ENCODE measurements at places on chromosomes 1 and 21.
A peak's percentile ranks its signal among the peaks of the same experiment; 100 is the strongest.

- H3K4me3 ChIP-seq: no peak overlapping the region
- no peak for DNase-seq
- H3K27me3 ChIP-seq: no peaks in the 10 kb centered on the region
- no peak overlapping the region for H3K27ac ChIP-seq
These were observed 37.7 kb upstream of the LRP8 start for GRCh38 chr1:53365437-53366063.

DNA sequence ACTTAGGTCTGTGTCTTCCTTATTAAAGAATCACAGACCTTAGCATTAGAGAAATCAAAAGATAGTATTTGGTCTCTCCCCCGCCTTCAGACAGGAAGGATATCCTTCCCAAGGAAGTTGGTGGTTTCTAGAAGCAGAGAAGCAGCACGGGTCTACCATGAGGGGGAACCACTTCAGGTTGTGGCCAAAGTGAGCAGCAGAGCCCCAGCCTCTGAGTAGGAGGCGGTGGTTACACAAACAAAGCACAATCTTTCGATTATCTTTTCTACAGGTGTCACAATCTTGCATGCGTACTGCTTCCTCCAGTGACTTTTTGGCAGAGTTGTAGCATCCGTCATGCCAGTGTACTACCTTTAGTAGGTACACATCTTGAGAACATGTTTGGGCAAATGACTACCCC lies 8.8 kb downstream of the PGLYRP4 start:
- H3K27ac ChIP-seq: no peak overlapping the region
- H3K4me1 ChIP-seq: peaks cover 5% of the 10 kb centered on the region
- H3K27me3 ChIP-seq: no peaks in the 10 kb centered on the region
- no peak for DNase-seq

- no peaks in the 10 kb centered on the region for H3K4me1 ChIP-seq
- H3K27ac ChIP-seq: no peak overlapping the region
- H3K4me3 ChIP-seq: no peak overlapping the region
- no peak for DNase-seq
- no peaks in the 10 kb centered on the region for H3K36me3 ChIP-seq
- no peaks in the 10 kb centered on the region for H3K27me3 ChIP-seq
These were observed 2.5 kb downstream of the UBL4B start for GRCh38 chr1:110114784-110115183.

- no peak overlapping the region for H3K4me3 ChIP-seq
- no peaks in the 10 kb centered on the region for H3K27me3 ChIP-seq
These were observed 64.6 kb upstream of the C1orf21 start for GRCh38 chr1:184322253-184322652.

- no peaks in the 10 kb centered on the region for H3K36me3 ChIP-seq
- no peaks in the 10 kb centered on the region for H3K27me3 ChIP-seq
- DNase-seq: no peak
- no peak overlapping the region for H3K27ac ChIP-seq
These were observed 394.8 kb downstream of the MATN1 start for GRCh38 chr1:30328401-30329262.

- no peaks in the 10 kb centered on the region for H3K27me3 ChIP-seq
- DNase-seq: peak; percentile 41
- no peak overlapping the region for H3K4me3 ChIP-seq
- no peaks in the 10 kb centered on the region for H3K4me1 ChIP-seq
These were observed 25.1 kb upstream of the TMEM222 start for GRCh38 chr1:27296773-27297291.

GRCh38 chr1:116739371-116740012 lies 14.7 kb upstream of the CD2 start:
- H3K36me3 ChIP-seq: no peaks in the 10 kb centered on the region
- peak overlapping the region; percentile 99 for H3K27ac ChIP-seq
- DNase-seq: no peak
- H3K4me3 ChIP-seq: no peak overlapping the region
- no peaks in the 10 kb centered on the region for H3K27me3 ChIP-seq

- H3K27me3 ChIP-seq: no peaks in the 10 kb centered on the region
- no peak overlapping the region for H3K27ac ChIP-seq
- no peaks in the 10 kb centered on the region for H3K36me3 ChIP-seq
- H3K4me1 ChIP-seq: no peaks in the 10 kb centered on the region
These were observed 407.2 kb downstream of the HLX start for GRCh38 chr1:221286399-221286798.

GRCh38 chr21:19198801-19199200 lies 795.2 kb upstream of the TMPRSS15 start:
- no peak for DNase-seq
- H3K27me3 ChIP-seq: no peaks in the 10 kb centered on the region
- no peaks in the 10 kb centered on the region for H3K4me1 ChIP-seq
- H3K27ac ChIP-seq: no peak overlapping the region

DNA sequence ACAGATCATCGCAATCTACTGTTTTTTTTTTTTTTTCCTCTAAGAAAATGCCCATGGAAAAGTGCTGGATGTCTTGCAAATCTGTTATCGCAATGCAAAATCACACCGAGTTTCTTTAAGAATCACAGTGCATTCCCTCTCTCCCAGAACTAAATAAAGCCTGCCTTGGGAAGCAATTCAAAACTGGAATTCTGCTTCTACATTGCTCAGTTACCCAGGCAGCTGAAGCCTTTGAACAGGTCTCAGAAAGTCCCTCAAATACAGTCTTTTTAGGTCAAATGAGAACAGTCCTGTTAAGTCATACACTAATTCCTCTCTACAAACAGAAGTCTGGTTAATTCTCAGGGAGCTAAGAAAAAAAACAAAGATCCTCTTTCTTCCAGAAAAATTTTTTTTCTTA lies 46.3 kb downstream of the SLC30A10 start:
- no peak for DNase-seq
- no peaks in the 10 kb centered on the region for H3K4me1 ChIP-seq
- no peaks in the 10 kb centered on the region for H3K36me3 ChIP-seq
- H3K27me3 ChIP-seq: no peaks in the 10 kb centered on the region

DNA sequence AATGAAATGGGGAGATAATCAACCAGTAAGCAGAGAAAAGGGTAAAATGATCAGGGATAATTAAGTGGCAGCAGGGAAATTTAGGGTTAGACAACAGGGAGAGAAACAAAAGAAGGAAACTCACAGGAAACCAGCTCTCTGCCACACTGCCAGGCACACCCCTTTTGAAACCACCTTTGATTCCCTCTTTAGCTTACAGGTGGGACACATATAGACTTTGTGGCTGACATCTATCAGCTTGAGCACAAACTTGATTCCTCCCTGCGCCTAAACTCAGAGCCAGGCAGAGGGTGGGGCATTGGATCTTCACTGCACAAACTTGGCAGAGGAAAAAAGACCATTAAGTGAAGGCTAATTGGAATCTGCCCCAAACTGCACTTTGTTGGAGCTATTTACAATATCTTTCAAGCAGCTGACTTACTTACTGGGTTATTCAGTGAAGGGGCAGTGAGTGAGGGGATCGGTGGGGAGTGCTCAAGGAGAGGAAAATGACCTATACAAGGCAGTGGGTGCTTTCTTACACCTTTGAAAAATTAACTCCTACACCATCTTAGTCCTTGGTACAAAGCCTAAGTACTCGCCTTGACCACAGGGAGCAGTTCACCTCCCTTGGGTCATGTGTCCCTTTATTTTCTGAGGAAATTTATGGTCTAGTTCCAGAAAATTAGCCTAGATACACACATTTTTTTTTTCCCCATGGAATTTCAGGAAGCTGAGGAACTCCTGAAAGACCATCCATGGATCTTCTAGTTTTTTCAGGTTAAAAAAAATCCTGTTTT lies 60.2 kb downstream of the PBX1 start:
- H3K4me3 ChIP-seq: no peak overlapping the region
- no peaks in the 10 kb centered on the region for H3K4me1 ChIP-seq
- H3K27ac ChIP-seq: no peak overlapping the region

GRCh38 chr1:43238085-43238484 lies 31.7 kb upstream of the TMEM125 start:
- no peak overlapping the region for H3K4me3 ChIP-seq
- no peaks in the 10 kb centered on the region for H3K4me1 ChIP-seq
- no peak overlapping the region for H3K27ac ChIP-seq
- H3K27me3 ChIP-seq: no peaks in the 10 kb centered on the region

GRCh38 chr1:198212675-198213074 lies 55.9 kb downstream of the NEK7 start:
- H3K36me3 ChIP-seq: peaks cover 8% of the 10 kb centered on the region
- H3K4me3 ChIP-seq: no peak overlapping the region
- DNase-seq: no peak

GRCh38 chr1:87723193-87723592 lies 394.5 kb downstream of the LMO4 start:
- H3K27ac ChIP-seq: no peak overlapping the region
- DNase-seq: no peak
- H3K27me3 ChIP-seq: no peaks in the 10 kb centered on the region
- H3K4me1 ChIP-seq: no peaks in the 10 kb centered on the region
- H3K4me3 ChIP-seq: no peak overlapping the region
- H3K36me3 ChIP-seq: no peaks in the 10 kb centered on the region

GRCh38 chr1:81254560-81254959 lies 546.2 kb upstream of the ADGRL2 start:
- no peak for DNase-seq
- H3K27me3 ChIP-seq: no peaks in the 10 kb centered on the region
- no peak overlapping the region for H3K27ac ChIP-seq
- H3K36me3 ChIP-seq: no peaks in the 10 kb centered on the region
- no peaks in the 10 kb centered on the region for H3K4me1 ChIP-seq

DNA sequence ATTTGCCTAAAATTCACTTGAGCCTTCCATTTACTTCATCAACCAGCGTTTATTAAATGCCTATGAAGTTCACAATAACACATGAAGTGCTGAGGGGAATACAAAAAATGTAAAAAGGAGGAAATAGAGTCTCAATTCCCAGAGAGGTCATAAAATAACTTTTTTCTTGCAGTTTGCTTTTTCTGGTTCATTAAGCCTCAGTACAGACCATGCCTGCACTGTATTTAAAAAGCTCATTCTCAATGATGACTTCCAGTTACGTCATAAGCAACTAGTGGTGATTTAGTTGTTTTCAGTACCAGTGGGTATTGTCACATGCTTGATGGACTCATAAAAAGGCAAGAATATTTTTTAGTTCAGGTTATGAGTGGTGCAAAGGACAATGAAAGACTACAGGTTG lies 160.1 kb upstream of the UBE2U start:
- H3K4me3 ChIP-seq: no peak overlapping the region
- no peak for DNase-seq
- H3K4me1 ChIP-seq: no peaks in the 10 kb centered on the region

- no peaks in the 10 kb centered on the region for H3K27me3 ChIP-seq
- DNase-seq: no peak
- H3K36me3 ChIP-seq: no peaks in the 10 kb centered on the region
- H3K4me3 ChIP-seq: no peak overlapping the region
- no peak overlapping the region for H3K27ac ChIP-seq
These were observed 19.0 kb downstream of the DAB1 start for GRCh38 chr1:57404884-57405283.

DNA sequence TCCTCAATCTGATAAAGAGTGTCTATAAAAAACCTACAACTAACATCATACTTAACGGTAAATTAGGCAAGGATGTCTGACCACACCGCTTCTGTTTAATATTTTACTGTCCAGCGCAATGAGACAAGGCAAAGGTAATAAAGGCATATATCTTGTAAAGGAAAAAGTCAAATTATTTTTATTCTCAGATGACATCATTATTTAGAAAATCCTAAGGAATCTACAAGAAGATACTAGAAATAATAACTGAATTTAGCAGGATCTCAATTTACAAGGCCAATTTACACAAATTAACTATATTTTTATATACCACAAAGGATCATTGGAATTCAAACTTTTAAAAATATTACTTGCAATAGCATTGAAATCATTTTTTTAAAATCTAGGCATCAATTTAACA lies 29.4 kb downstream of the GJA4 start:
- H3K27me3 ChIP-seq: no peaks in the 10 kb centered on the region
- DNase-seq: no peak
- no peaks in the 10 kb centered on the region for H3K36me3 ChIP-seq
- no peak overlapping the region for H3K4me3 ChIP-seq
- H3K4me1 ChIP-seq: no peaks in the 10 kb centered on the region

DNA sequence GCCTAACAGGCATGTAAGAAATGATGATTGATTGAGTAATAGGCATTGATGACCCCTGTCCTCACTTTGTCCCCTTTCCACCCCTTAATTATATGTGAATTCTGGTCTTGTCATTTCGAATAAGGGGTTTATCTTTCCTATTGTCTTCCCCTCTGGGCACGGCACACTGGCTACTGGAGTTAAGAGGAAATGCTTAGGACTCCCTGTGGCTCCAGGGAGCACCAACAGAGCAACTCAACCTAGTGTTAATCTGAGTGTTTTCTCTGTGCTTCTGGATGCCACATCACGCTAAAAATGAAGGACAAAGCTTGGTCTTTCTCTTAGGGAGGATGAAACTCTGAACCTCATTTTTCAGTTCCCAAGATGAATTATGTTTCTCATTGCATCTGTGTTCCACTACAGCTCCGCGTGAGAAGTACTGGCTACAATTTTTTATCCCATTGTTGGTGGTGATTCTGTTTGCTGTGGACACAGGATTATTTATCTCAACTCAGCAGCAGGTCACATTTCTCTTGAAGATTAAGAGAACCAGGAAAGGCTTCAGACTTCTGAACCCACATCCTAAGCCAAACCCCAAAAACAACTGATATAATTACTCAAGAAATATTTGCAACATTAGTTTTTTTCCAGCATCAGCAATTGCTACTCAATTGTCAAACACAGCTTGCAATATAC lies 5.3 kb downstream of the FCER1A start:
- no peaks in the 10 kb centered on the region for H3K36me3 ChIP-seq
- no peaks in the 10 kb centered on the region for H3K27me3 ChIP-seq
- H3K4me1 ChIP-seq: no peaks in the 10 kb centered on the region
- no peak for DNase-seq
- H3K4me3 ChIP-seq: no peak overlapping the region

GRCh38 chr1:24443241-24443656 lies 27.6 kb downstream of the NIPAL3 start:
- no peaks in the 10 kb centered on the region for H3K27me3 ChIP-seq
- no peak overlapping the region for H3K27ac ChIP-seq
- H3K36me3 ChIP-seq: peaks cover 50% of the 10 kb centered on the region

GRCh38 chr1:235408503-235408960 lies 41.3 kb downstream of the TBCE start:
- no peaks in the 10 kb centered on the region for H3K4me1 ChIP-seq
- no peaks in the 10 kb centered on the region for H3K27me3 ChIP-seq
- H3K36me3 ChIP-seq: no peaks in the 10 kb centered on the region
- no peak for DNase-seq
- H3K4me3 ChIP-seq: no peak overlapping the region

GRCh38 chr1:22753481-22753971 lies 42.9 kb downstream of the EPHB2 start:
- no peaks in the 10 kb centered on the region for H3K36me3 ChIP-seq
- H3K4me3 ChIP-seq: no peak overlapping the region
- no peaks in the 10 kb centered on the region for H3K27me3 ChIP-seq
- no peak overlapping the region for H3K27ac ChIP-seq

Measured in effector memory CD4-positive, alpha-beta T cell (primary cell).